ENCODE measurements at places on chromosomes 5 and 9.

GRCh38 chr9:70412832-70413463 is 1.5 kb downstream of the KLF9 start:
- H3K27me3 ChIP-seq: no peaks in the 10 kb centered on the region
- DNase-seq: peak; percentile 94
- H3K36me3 ChIP-seq: no peaks in the 10 kb centered on the region
- peaks cover 10% of the 10 kb centered on the region for H3K4me1 ChIP-seq

DNA sequence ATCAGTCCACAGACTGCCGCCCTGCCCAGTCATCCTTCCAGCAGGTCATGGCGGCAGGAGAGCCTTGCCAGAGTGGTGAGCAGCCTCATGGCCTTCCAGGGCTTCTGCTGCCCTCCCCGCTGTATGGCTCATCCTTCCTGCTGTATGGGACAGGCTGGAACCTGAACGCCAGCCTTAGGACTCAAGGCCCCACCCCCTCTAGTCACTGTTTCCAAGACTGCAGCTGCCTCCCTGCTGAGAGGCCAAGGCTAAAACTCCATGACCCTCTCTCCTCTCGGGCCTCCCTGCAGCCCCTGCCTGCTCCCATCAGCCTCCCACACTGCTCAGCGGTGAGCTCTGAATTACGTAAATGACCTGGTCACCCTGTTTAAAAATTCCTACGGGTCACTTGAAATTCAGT is 227.5 kb downstream of the AGTPBP1 start:
- no peaks in the 10 kb centered on the region for H3K4me1 ChIP-seq
- no peaks in the 10 kb centered on the region for H3K27me3 ChIP-seq
- no peaks in the 10 kb centered on the region for H3K36me3 ChIP-seq
- DNase-seq: no peak

- H3K36me3 ChIP-seq: no peaks in the 10 kb centered on the region
- DNase-seq: no peak
- no peak overlapping the region for H3K27ac ChIP-seq
- H3K27me3 ChIP-seq: no peaks in the 10 kb centered on the region
These were observed 24.0 kb downstream of the CSF1R start for GRCh38 chr5:150062216-150062922.

GRCh38 chr9:13735181-13735580 is 455.7 kb upstream of the MPDZ start:
- no peak for DNase-seq
- H3K36me3 ChIP-seq: no peaks in the 10 kb centered on the region
- no peak overlapping the region for H3K27ac ChIP-seq

DNA sequence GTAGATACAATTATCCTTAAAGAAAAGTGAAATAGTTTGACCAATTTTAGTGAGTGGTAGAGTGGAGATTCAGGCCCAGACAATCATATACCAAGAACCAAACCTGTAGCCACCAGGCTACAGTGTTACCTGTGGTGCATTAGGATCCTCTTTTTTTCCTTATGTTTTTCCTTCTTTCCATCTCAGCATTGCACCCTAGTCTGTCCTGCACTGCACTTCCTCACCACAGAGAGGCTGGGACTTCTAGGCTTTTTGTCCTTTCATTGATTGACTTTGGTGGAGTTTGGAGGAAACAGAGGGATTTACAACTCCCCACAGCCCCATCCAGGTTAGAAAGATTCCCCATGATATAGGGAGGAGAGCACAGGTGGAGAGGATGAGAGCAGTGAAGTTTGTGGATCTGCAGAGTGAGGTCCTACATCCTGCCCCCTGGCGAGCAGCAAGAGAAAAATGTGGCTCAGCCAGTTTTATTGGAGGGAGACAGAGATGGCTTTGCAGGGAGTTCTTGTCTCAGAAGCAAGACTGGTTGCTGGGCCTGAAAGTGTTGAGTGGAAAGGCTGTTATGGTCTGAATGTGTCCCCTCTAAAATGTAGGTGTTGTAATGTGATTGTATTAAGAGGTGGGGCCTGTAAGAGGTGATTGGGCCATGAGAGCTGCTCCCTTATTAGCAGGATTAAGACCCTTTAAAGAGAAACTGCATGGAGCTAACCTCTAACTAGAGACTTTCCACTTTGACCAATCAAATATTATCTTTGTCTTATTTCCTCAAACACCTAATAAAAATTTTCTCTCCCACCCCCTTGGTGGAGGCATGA is 36.2 kb downstream of the KIF4B start:
- no peaks in the 10 kb centered on the region for H3K27me3 ChIP-seq
- no peaks in the 10 kb centered on the region for H3K4me1 ChIP-seq
- H3K4me3 ChIP-seq: no peak overlapping the region

- no peaks in the 10 kb centered on the region for H3K27me3 ChIP-seq
- H3K4me3 ChIP-seq: no peak overlapping the region
- no peak overlapping the region for H3K27ac ChIP-seq
These were observed 110.5 kb upstream of the LRRTM2 start for GRCh38 chr5:138985683-138986082.

DNA sequence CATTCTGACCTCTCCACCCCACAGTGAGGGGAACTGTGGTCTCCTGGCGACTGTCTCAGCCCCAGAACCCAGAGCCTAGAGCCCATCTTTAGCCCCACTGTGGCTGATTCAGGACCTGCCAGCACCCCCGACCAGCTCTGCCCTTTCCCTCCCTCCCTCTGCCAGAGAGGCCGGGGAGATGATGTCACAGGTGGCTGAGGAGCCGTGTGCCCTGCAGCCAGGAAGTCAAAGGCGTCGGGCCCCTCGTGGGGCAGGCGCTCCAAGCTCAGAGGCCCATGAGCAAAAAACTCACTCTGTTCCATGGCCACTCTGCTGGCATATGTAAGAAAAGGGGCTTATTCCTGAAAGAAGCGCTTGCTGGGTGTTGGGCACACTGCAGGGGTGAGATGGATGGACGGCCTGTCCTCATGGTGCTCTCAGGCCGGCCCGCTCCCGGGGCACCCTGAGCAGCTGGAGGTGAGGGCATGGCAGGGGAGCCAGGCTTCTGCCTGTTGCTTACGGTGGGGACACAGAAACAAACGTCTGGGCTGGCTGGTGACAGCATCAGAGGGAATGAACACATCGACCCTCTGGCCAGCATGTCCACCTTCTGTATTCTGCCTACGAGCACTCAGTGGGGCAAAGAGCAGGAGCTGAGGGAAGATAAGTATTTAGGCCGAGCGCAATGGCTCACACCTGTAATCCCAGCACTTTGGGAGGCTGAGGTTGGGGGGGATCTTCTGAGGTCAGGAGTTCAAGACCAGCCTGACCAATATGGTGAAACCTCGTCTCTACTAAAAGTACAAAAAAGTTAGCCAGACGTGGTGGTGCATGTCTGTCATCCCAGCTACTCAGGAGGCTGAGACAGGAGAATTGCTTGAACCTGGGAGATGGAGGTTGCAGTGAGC is 41.1 kb downstream of the LAMC3 start:
- no peak overlapping the region for H3K4me3 ChIP-seq
- H3K27ac ChIP-seq: no peak overlapping the region
- H3K36me3 ChIP-seq: no peaks in the 10 kb centered on the region
- no peaks in the 10 kb centered on the region for H3K27me3 ChIP-seq
- DNase-seq: no peak

- no peaks in the 10 kb centered on the region for H3K36me3 ChIP-seq
- no peaks in the 10 kb centered on the region for H3K27me3 ChIP-seq
- H3K27ac ChIP-seq: no peak overlapping the region
- no peak overlapping the region for H3K4me3 ChIP-seq
- H3K4me1 ChIP-seq: no peaks in the 10 kb centered on the region
These were observed 241.7 kb upstream of the KCNN2 start for GRCh38 chr5:114120166-114120565.

DNA sequence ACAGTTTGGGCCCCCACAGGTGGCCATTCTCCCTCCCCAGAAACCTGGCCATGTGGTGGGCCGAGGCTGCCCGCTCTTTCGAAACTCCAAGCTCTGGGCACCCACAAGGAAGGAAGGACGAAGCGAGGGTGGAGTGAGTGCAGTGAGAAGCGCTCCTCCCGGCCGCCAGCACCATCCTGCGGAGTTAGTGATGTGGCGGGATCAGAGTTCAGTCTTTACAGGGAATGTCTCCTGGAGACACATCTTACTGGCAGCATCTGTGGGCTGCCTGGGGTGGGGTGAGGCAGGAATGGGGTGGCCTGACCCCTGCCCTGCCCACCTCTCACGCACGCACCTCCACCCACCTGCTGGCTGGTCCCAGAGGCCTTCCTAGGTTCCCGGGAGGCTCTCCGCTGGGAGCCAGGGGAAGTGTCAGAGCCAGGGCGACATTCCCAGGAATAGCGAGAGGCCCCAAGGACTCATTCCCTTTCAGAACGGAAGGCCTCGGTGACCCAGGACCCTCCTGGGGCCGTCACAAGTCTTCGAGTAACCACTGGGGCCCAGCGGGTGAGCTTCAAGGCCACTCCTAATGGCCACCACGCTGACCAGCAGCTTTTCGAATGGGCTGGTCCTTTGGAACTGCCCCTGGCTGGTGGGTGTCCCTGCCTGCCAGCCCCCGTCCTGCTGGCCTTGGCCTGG is 5.5 kb upstream of the RNU6ATAC start:
- no peaks in the 10 kb centered on the region for H3K36me3 ChIP-seq
- no peak for DNase-seq
- H3K4me1 ChIP-seq: peaks cover 12% of the 10 kb centered on the region
- H3K4me3 ChIP-seq: no peak overlapping the region

DNA sequence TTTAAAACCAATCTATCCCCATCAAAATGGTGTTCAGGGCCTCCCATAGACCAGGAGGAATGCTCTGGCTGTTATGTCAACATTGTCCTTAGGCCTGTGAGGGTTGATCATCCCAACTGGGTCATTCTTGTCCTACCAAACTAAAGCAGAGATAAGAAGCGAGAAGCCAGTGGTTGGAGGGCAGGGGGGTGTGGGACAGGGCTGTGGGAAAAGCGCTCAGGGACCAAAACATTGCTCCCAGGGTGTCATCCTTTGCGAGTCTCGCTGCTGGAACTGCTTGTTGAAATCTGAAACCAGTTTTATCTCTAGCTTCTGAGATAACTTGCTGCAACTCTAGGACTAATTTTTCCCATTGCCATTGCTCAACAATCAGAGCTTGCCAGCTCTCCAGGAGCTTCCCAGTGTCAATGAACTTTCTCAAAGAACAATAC is 48.1 kb downstream of the SPATA31C2 start:
- DNase-seq: peak; percentile 23
- H3K4me3 ChIP-seq: no peak overlapping the region
- no peak overlapping the region for H3K27ac ChIP-seq
- peaks cover 9% of the 10 kb centered on the region for H3K4me1 ChIP-seq
- no peaks in the 10 kb centered on the region for H3K27me3 ChIP-seq
- no peaks in the 10 kb centered on the region for H3K36me3 ChIP-seq

DNA sequence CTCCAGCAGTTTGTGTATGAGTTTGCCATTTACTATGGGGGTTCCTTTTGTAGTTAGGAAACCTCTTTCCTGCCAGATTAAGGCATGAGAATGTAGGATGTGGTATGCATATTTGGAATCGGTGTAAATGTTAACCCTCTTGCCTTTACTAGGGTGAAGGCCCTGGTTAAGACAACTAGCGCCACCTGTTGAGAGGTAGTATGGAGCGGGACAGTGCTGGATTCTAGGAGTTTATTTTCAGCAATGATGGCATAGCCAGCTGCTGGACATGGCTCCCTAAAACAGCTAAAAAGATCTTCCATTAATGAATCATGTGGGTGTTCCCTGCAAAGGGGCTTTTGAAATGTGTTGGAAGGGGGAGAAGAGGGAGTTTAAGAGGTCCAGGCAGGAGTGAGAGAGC is 30.7 kb upstream of the GPX3 start:
- DNase-seq: no peak
- H3K36me3 ChIP-seq: no peaks in the 10 kb centered on the region
- no peak overlapping the region for H3K4me3 ChIP-seq

- no peak overlapping the region for H3K27ac ChIP-seq
- H3K4me1 ChIP-seq: peaks cover 6% of the 10 kb centered on the region
- DNase-seq: no peak
- no peaks in the 10 kb centered on the region for H3K27me3 ChIP-seq
These were observed 71.7 kb upstream of the KLF9 start for GRCh38 chr9:70486127-70486526.

DNA sequence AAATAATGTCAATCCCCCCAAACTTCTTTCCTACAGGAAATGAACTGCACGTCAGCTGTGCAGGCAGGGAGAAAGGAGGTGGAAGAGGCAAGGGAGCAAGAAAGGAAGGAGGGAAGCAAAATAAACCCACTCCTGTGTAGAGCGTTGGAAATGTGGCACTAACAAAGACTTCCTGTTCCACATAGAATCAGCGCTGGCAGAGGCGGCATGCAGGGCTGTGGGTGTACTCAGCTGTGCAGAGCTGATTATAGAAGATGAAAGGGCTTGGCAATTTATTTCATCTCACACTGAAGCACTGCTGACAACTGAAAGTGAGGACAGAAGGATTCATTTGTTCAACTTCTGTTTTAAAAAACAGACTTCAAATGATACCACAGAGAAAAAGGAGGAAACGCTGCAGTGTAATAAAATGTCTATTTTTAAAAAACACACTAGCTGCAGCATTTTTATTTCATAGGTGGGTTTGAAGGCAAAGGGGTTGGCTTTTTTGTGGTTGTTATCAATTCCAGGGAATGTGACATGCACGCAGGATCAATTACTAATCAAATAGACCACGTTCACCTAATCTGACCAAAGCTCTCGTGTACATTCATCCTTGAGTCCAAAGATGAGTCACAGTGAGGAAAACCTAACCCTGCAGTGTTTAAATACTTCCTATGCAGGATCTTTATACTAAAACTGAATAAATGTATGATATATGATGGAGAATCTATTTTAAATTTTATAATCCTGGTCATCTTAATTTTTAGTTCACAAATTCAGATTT is 583.5 kb downstream of the ZNF608 start:
- no peak overlapping the region for H3K27ac ChIP-seq
- no peaks in the 10 kb centered on the region for H3K27me3 ChIP-seq
- no peak for DNase-seq

DNA sequence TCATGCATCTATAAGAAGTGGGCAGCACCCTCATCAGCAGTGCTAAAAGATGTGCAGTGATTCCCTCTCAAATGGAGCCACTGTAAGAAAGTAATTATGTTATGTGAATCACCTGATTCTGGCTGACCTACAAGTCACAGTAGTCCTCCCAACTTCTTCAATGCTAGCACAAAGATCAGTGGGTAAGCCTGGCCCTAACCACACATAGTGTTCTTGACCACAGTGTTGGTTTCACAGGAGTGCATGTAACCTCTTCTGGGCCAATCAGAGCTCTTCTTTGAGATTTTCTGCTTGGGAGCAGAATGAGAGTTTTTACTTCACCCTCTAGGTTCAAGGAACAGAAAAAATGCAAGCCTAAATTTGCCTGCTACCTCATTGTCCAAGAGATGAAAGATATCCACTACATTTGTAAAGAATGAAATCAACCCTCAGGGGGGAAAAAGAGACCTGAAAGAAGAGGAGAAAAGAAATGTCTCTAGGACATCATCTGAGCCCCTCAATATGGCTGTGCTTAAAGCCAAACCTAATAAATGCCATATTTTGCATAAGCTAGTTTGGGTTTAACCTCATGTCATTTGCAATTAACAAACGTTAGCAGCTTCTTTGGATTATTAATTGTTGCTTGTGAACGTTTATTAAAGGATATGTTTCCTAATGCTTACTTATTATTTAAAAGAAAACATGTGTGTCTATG is 65.3 kb upstream of the ADRB2 start:
- H3K4me3 ChIP-seq: no peak overlapping the region
- no peak for DNase-seq
- no peak overlapping the region for H3K27ac ChIP-seq
- no peaks in the 10 kb centered on the region for H3K36me3 ChIP-seq
- H3K4me1 ChIP-seq: no peaks in the 10 kb centered on the region
